ENCODE measurements at places on chromosomes 11 and 22. TPM values are rescaled to one million over a fixed set of nuclear protein-coding genes. Genes with fewer than 3 reads are reported as not detected.

- no peak for DNase-seq
Measured at GRCh38 chr11:75160220-75160757, 9.4 kb downstream of the SLCO2B1 start.

DNA sequence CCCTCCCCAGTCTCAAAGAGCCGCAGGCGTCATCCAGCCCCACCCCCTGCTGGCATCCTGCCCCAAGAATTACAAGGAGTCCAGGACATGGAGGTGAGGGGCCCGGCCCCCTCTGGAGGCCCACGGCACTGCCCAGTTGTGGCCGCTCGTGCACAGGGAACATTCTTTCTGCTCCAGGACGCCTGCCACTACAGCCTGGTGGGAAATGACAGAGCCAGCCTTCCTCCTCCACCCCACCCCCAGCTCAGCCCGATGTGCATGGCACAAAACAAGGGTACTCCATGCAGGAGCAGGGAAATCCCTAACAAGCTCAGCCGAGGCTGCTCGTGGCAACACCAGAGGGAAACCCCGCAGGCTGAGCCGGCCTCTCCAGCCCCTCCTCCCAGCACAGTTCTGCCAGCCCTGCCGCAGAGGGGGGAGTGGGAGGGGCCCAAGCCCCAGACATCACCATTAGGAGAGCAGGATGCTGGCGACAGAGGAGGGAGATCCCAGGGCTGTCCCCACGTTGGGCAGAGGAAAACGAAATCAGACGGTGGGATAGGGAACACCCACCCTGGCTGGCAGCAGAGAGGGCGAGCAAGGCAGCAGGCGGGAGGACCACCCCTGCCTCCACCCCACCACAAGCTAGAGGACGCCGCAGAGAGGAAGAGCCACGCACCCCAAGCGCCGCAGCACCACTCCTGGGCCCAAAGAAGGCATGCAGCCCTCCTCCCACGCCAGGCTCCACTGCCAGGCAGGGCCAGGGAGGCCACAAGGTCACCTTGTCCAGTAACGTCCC, 10.0 kb downstream of the IGSF9B start:
- no peak for DNase-seq

GRCh38 chr11:93330446-93330984, at the start of gene DEUP1:
Gene DEUP1, plus strand, starts transcription at chr11:93330742. Its CDS starts 1,518 bp downstream, at chr11:93332260.
- no peak for DNase-seq

GRCh38 chr11:98657711-98658110, 363.0 kb upstream of the CNTN5 start:
- no peak for DNase-seq

DNA sequence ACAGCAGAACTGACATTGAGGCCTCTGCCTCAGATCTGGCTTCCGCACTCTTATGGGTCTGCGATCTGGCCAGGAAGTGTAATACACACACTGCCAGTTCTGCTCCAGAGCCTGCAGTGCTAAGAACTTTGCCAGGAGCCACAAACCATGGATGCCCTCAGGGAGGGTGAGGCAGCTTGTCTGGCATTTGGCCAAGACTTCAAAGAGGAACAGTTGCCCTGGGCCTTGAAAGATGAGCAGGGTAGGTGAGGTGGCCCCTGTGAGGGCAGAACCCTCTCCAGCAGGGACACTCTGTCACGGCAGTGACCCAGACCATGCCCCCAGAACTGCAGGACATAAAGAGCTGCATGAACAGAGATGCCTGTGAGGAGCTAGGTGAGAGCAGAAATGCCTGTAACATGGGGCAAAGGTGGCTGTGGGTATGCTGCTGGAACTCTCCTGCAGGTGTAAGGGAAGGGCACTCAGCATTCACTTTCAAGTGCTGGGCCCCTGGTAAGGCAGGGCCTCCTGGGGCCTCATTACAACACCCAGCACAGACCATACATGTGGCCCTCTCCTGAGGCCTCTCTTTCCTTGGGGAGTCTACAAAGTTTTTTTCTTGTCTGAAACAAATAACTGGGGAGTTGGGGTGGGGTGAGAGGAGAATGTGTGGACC, 47.3 kb downstream of the NEU3 start:
- no peak for DNase-seq

DNA sequence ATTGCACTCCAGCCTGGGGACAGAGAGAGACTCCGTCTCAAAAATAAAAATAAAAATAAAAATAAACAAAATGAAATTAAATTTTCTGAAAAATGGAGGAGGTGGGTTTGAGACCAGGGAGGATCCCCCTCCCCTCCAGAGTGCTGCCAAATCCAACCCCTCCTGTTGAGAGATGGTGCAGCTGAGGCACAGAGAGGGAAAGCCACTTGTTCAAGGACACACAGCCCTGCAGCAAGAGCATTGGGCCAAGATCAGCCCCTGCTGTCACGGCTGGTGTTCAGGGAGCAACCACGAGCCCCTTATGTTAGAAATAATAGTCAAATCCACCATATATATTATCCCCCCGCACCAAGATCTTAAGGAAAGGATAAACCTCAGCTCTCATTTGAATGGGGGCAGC, 2.7 kb downstream of the MYO18B start:
- DNase-seq, result no peak

DNA sequence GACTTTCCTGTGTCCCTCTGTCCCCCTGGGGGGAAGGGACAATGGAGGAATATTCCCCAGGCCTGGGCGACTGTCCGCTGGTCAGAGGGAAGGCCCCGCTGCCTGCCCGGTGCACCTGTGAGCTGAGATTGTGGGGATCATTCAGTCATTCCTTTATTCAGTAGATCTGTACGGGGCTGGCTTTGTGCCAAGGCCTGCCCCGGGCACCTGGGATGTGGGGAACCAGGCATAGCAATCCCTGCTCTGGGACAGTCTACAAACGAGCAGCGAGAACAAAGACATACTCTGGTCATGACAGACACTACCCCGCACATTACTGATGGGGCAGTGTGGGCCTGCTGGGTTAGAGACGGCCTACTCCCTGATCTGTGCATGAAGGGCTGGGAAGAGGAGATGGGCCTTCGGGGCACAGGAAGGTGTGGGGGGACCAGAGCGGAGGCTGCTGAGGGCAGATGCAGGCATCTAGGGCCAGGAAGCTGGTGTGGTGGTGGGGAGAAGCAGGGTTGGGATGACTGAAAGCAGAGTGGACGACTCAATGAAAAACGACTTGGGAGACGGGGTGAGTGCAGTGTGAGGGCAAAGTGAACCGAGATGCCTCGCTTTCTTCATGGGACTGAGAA, 1.8 kb upstream of the MYO7A start:
- DNase-seq, result no peak

- no peak for DNase-seq
Measured at GRCh38 chr22:31867386-31868153, 76.8 kb upstream of the YWHAH start.

- no peak for DNase-seq
Measured at GRCh38 chr11:90629229-90629806, 406.5 kb upstream of the CHORDC1 start.

GRCh38 chr11:123125169-123125568, 63.2 kb upstream of the HSPA8 start:
- DNase-seq, result no peak

GRCh38 chr11:79312617-79313529, 128.0 kb downstream of the TENM4 start:
- peak; percentile 8 for DNase-seq

DNA sequence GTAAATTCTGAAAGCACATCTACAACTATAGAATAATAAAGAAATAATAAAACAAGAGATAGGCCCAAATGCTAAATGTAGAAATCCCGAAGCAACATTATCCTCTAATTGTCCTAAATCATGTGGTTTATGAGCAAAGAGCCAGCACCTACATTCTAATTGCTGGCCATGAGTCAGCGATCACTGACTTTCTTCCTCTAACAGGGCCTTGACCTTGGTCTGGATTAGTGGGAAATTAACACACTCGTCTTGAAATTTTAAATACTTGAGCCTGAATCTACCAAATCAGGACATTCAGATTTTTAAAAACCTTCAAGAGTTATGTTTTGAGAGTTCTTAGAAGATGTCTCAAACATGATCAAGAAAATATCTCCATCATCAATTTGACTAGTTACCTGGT, 727.6 kb downstream of the METTL15 start:
- no peak for DNase-seq

DNA sequence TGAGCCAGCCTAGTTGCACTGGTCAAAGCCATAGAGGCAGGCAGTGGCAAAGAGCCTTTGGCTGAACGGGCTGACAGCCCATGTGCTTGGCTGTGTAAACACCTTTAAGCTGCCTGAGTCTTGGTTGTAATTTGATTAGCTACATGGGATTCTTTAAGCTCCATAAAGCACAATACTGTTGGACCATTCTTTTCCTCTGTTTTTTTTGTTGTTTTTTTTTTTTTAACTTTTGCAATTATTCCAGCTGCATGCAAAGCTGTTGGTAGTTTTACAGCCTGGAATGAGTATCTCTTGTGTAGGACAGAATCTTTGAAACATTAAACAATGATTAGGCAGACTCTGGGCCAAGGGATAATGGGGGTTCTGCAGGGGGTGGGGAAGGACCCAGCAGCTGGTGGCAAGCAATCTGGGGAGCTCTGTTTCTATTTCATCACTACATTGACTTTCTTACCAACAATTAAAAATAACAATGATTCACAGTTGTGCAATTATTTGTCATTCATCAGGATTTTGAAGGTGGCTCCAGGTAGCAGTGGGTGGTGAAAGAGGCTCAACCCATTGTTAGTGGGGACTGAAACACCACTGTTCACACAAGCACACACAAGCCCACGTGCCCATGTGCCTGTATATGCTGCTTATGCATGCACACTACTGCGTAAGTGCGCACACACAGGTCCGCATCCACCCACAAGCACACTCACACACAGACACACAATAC, 69.5 kb upstream of the CSNK2A3 start:
- DNase-seq, result no peak

DNA sequence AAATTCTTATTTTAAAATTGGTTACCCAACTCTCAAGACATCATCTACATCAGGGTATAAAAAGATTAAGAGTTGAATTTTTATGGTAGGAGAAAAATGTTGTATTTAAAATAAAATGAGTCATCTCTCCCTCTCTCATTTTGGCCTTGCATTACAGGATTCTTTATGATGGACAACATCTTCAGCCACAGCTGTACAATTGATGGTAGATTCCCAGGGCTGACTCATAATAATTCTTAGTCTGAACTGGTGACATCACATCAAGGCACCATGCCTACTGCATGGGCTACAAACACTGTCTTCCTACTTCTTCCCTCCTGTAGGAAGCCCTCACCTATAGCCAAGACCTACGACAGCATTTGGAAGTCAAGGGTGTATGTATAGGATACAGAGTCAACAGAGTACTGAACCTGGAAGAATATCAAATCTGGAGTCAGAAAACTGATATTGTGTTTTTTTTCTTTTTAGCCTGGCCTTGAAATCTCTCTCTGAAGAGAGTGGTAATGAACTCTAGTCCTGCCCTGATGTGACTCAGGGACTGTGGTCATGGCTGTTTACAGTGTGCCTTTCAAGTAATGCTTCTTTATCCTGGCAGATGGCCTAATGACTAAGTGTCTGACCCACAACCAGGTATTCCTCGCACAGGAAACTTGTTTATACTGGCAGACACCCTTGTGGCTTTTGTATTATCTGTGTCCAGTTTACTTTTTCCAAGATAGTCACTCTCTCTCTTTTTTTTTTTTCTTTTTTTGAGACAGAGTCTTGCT, 32.5 kb downstream of the MRGPRX2 start:
- no peak for DNase-seq

GRCh38 chr22:30865656-30866055, 102.9 kb downstream of the MORC2 start:
- DNase-seq, result no peak

DNA sequence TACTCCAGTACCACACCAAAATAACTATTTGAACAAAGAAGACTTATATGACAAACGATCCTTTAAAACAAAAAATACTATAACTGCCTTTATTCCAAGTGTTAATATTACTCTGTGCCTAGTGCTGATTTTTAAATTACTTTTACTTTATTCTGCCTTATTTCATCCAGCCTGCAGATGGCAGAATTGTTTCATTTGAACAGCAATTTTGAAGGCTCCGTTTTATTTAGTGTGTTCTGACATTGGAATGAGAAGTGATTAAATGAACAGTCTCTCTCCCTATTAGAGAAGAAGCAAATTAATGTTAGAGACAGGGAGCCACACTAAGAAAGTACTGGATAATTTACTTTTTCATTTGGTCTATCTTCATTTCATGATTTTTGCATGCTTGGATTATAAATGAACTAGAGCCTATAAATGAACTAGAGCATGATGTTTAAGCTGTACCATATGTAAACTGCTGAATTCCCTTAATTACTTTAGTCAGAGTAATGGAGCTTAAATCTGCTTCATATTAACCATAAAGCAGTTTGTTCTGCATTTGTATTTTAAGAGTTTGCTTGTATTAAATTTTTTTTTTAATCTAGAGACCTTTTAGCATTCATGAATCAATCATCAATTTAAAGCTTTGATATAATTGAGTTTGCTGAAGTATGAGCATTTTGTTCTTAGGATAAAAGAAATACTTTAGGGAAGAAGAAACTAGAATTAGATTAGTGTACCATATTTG, 9.8 kb downstream of the PDHX start:
- DNase-seq, result peak; percentile 51

DNA sequence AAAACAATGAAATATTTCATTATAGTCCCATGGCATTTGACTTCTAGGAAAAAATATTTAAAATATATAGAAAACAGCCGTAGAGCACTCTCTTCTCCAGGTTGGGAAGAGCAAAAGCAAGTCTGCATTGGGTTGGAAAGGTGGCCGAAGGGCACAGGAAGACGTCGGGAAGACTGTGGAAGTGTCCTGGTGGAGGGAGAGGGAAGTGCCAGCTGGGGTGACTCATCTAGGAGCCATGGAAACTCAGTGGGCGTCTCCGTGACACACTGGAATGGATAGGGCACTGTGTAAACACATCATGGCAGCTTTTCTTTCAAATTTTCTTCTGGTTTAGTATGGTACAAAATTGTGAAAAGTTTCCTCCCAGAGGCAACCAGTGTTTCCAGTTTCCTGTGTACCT, 12.7 kb downstream of the GTPBP1 start:
- DNase-seq, result no peak

DNA sequence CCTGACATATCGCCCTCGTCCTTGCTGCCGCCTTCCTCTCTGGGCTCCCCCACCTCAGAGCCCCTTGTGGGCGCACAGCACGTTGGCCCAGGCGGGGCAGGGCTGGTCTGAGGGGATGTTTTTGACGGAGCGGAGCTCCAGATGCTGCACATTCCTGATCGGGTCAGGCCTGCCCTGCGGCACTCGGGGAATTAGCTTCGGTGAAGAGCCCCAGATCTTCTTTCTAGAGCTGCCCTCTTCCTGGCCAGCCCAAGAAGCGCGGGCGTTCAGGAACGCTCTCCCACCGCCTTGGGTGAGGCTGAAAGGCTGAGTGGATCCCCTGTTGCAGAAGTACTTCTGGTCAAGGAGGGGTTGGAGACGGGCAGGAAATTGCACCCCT, 12.1 kb downstream of the YPEL4 start:
- no peak for DNase-seq

GRCh38 chr11:2892967-2893528, 7.5 kb upstream of the CDKN1C start:
- DNase-seq, result no peak

- no peak for DNase-seq
Measured at GRCh38 chr11:11814614-11815452, 26.9 kb upstream of the USP47 start.

Gene RASD2
- 0.42 TPM for total RNA-seq

Gene CREB3L1
- 44.3 TPM for total RNA-seq

Gene PDE3B
- 40.6 TPM for total RNA-seq

Gene IGLL1
- total RNA-seq, result not detected

Gene ZP1
- total RNA-seq, result not detected

Gene LUZP2
- 26.4 TPM for total RNA-seq

Gene OR51I1
- total RNA-seq, result 0.63 TPM

Gene ARAP1
- 88.6 TPM for total RNA-seq

Gene GALNT18
- total RNA-seq, result 21.6 TPM

Gene MMP12
- 3.8 TPM for total RNA-seq

Gene CAVIN3
- 36.7 TPM for total RNA-seq

Gene GAL
- 1.0 TPM for total RNA-seq

Gene ELMOD1
- 1.6 TPM for total RNA-seq

Gene PATE3
- total RNA-seq, result not detected

Measured in urinary bladder (tissue), 4 donors.